ENCODE measurements at places on chromosomes 12 and 14.

DNA sequence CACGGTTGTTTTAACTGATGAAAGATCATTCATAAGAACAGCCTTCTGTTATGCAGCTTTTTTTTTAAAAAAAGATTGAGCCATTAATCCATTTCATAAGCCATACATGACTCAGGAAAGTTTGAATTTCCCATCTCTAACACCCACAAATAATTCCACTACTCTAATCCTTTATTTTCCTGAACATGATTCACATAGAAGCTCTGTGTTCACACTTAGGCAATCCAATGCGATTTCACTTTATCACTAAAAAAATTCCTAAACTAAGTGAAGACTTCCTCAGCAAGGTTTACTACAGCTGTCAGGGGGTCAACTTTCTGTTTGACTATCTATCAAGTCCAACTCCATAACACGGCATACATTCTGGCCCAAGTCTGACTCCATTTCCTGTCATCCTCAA lies 25.9 kb downstream of the PKP2 start:
- no peak for DNase-seq

DNA sequence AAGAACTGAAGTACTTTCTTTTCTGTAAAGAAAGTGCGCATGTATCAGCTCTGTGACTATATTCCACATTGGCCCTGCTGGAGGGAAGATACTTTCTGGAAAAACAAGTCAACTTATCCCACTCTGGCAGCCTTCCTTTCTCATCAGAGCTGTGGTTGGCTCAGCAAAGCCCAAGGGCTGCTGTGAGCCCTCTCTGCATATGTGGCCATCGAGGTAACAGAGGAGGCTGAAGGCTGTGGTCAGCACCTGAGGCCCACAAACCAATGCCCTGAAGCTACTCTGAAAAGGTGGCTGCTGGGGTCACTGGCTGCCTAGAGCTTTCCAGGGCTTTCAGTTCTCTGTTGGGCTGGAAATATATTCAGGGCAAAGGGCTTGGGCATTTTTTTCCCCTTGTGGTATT lies 70.8 kb upstream of the IGF1 start:
- no peak for DNase-seq

- DNase-seq, result no peak
These were observed 63.1 kb upstream of the SLC38A2 start for GRCh38 chr12:46435625-46436024.

DNA sequence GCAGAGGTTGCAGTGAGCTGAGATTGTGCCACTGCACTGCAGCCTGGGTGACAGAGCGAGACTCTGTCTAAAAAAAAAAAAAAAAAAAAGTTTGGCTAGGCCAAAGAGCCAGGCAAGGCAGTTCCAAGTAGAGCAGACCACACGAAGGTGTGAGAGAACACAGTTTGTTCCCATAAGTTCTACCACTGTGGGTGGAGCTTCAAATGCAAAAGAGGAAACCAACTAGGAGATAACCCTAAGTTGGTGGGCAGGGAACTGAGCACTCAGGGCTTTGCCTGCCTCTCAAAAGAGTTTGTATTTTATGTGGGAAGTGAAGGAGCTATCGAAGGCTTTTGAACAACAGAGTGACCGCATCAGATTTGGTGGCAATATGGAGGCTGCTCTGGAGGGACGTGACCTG lies 15.1 kb downstream of the SOCS2 start:
- no peak for DNase-seq

GRCh38 chr14:64260418-64260817 lies 33.8 kb downstream of the ESR2 start:
- DNase-seq, result no peak

- no peak for DNase-seq
These were observed 40.8 kb downstream of the GALNT16 start for GRCh38 chr14:69300601-69301221.

Data from NCI-H187 (cell line).